ENCODE measurements at places on chromosomes 5 and 9.
A peak's percentile ranks its signal among the peaks of the same experiment; 100 is the strongest.

DNA sequence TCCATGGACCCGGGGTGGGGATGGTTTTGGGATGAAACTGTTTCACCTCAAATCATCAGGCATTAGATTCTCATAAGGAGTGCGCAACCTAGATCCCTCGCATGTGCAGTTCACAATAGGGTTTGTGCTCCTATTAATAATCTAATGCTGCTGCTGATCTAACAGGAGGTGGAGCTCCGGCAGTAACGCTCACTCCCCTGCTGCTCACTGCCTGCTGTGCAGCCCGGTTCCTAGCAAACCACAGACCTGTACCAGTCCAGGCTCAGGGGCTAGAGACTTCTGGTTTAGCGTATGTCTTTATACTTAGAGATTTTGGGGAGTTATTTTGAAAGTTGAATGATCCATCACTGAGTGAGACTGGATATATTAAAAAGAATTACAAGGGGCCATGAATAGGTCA is 50.2 kb downstream of the RICTOR start:
- no peak for DNase-seq

DNA sequence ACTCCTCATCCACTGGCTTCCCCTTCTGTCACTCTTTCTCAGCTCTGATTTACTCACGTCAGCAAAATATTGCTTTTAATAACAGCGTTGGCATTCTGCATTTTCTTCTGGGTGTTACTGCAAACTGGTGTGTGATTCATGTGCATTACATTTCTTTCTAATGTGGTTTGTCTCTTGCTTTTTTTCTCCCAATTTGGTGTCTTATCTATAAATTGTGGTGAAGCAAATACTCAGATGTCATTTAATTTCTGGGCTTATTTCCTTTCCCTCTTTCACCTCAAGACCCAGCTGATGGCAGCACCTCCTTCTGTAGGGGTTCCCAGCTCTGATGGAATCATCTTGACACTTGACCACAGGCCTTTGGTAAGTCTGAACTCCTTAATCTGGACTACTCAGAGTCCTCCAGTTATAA is 180.7 kb upstream of the ZNF618 start:
- DNase-seq = no peak

DNA sequence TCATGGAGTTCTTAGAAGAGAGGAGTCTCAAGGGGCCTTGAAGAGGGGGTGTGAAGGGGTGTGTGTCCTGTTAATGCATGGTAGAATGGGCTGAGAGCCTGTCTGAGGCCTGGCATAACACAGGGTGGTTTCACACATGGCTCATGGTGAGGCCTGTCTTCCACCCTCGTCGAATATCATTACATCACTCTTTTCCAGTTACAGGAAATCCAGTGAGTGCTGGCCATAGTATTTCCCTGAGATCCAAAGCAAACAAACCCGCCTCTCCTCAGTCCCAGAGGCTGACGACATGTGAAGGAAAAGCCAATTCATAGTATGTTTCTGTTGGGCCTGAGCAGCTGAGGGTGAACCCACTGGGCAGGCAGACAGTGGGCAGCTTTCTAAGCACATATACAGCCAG is 159.4 kb upstream of the NR3C1 start:
- no peak for DNase-seq

DNA sequence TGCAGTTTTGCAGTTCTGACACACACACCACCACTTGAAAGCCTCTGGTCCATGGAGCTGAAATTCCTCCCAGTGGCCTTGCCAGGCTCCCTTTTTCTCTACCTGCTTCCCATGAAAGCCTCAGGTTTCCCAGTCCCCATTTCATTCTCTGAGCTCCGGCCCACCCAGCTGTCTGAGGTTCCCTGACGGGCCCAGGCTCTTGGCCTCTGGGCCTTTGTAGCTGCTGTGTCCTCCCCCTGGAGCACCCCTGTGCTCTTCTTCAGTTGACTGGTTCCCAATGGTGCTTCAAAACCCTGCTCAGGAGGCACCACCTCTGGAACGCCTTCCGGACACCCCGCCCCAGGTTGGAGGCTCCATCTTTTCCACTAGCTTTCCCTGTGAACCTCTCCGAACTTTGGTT is 155.9 kb upstream of the SHB start:
- DNase-seq = no peak

DNA sequence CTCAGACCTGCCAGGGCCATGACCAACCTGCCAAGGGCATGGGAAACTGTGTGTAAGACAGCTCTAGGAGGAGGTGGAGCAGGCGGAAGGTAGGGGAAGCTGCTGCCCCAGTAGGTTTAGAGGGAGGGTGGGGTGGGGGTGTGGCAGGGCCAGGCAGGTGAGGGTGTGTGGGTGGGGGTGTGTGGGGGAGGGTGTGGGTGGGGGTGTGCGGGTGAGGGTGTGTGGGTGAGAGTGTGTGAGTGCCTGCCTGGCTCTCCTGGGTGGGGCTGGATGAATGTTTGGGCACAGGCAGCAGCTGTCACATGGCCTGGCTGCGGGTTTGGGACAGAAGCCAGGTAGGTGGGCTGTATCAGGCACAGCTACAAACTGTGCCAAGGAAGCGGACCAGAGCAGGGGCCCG is 8.8 kb upstream of the N4BP3 start:
- no peak for DNase-seq

DNA sequence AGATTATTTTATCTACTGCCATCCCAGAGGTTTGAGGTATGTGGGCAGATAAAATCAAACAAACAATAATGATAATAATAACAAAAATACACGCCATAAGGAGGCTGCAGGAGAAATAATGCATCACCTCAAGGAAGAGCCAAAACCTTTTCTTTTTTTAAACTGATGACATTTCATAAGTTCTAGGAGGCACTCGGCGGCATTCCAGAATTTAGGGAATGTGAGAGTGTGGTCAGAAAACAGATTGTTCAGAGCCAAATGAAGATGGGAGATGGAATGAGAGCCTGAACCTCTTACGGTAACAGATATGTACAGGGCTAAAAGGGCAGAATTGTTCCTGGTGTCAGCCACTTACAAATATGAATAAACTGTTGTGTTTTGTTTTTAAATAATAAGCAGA is 615.0 kb upstream of the CHD1 start:
- no peak for DNase-seq

- no peak for DNase-seq
These were observed 6.5 kb upstream of the HMCN2 start for GRCh38 chr9:130259044-130259443.

DNA sequence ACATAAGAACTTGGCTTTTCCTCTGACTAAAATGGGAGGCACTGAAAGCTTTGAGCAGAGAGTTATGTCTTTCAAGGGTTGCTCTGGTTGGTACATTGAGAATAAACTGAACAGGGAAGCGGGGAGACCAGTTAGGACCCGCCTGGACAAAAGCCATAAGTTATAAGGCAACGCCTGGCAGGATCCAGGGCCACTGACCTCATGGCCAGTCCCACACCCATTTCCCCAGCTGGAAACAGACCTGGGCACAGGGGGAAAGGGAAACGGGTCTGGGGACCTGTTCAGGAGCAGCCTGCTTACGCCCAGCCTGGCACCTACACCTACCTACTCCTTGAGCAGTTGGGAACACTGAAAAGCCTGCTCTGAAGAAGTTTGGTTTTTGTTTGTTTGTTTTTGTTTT is 1.3 kb downstream of the SPINK4 start:
- no peak for DNase-seq

GRCh38 chr5:111076091-111076490 is 4.6 kb downstream of the TSLP start:
- DNase-seq = no peak

GRCh38 chr5:127746756-127747155 is 43.6 kb downstream of the CCDC192 start:
- DNase-seq = no peak

DNA sequence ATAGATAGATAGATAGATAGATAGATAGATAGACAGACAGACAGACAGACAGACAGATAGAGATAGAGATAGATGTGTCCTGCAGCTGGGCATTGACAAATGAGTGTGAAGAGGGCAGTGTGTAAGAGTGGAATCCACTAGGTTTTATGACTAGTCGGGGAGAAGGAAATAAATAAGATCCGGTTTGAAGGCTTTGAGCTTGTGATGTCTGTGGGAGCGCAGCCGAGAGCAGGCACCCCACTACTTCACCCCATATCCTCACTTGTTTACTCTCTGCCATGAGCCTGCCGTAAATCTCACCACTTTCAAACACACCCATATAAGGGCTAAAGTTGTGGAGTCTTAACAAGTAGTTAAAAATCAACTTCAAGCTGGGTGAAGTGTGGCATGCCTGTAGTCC is 1.4 kb upstream of the SUSD1 start:
- no peak for DNase-seq

DNA sequence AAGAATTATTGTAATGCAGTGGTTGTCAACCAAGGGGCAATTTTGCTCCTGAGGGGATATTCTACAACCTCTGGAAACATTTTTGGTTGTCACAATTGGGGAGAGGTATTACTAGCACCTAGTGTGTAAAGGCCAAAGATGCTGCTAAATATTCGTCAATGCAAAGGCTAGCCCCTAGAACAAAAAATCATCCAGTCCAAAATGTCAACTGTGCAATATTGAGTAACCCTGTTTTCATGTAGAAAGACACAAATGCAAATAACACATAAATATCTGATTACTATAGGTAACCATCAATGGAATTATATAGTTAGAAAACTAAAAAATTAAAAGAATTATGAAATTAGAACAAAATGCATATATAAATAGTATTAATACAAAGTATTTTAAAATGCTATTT is 26.1 kb downstream of the RNF145 start:
- DNase-seq = no peak

DNA sequence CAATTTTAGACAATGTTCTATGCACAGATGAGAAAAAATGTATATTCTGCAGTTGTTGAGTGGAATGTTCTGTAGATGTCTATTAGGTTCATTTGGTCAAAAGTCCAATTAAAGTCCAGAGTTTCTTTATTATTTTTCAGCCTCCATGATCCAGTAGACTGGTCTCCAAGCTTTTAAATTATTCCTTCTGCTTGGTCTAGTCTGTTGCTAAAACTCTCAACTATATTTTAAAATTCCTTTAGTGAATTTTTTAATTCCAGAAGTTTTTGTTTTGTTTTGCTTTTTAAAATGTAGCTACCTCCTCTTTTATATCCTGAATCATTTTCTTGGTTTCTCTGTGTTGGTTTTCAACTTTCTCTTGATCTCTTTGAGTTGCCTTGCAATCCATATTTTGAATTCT is 24.6 kb downstream of the SELENOP start:
- no peak for DNase-seq

DNA sequence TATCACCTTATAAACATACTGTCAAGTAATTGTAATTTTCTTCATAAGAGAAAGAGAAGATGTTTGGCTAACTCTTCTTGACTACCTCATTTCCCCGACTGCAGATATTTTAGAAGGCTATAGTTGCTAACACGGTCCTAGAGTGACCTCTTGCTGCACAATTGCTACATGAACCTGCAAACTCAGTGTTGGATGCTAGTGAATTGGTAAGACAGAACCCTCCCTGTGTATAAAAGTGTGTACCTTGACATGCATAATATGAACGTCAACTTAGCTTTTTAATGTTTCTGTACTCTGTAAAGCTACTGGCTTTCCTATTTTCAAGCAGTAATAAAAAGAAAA is 46.7 kb upstream of the CER1 start:
- DNase-seq = no peak

- DNase-seq = no peak
These were observed 56.8 kb downstream of the FGF10 start for GRCh38 chr5:44332285-44332971.

GRCh38 chr9:107874137-107874536 is 384.6 kb upstream of the KLF4 start:
- no peak for DNase-seq

GRCh38 chr5:65858316-65858715 is 68.1 kb upstream of the ERBIN start:
- DNase-seq = no peak

GRCh38 chr5:101424530-101425175 is 521.6 kb upstream of the ST8SIA4 start:
- DNase-seq = no peak

GRCh38 chr5:73032635-73033034 is 76.8 kb downstream of the FCHO2 start:
- no peak for DNase-seq

- DNase-seq = no peak
These were observed 36.5 kb upstream of the ANKRD33B start for GRCh38 chr5:10527281-10527950.

- peak; percentile 48 for DNase-seq
These were observed 47.1 kb upstream of the MATR3 start for GRCh38 chr5:139246394-139246793.

DNA sequence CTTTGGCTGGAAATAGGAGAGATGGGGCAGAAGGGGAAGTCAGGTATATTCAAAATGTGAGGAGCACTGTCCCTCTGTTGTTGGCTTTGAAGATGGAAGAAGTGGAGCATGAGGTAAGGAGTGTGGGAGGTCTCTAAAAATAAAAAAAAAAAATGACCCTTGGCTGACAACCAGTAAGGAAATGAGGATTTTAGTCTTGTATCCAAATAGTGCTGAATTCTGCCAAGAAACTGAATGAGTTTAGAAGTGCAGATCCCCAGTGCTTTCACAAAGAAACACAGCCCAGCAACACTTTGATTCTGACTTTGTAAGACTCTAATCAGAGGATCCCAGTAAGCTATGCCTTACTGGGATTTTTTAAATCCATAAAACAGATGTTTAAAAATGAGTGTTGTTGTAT is 367.9 kb downstream of the CYLC2 start:
- no peak for DNase-seq

DNA sequence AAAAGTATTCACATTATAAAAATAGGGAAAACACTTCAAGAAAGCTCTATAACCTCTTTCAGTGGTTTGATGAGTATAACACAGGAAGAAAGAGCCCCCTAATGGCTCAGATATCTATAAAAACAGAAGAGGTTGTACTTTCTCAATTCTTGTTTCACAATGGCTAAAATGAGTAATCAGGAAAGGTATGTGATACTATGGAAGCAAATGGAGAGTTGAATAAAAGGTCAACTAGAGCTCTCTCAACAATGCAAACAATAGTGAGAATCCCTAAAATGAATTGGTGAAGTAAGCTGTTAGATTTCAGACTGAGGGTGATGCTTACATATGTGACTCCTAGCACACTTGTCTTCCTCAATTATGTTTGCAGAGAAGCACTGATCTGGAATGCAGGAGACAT is 584.6 kb upstream of the CDH18 start:
- no peak for DNase-seq

DNA sequence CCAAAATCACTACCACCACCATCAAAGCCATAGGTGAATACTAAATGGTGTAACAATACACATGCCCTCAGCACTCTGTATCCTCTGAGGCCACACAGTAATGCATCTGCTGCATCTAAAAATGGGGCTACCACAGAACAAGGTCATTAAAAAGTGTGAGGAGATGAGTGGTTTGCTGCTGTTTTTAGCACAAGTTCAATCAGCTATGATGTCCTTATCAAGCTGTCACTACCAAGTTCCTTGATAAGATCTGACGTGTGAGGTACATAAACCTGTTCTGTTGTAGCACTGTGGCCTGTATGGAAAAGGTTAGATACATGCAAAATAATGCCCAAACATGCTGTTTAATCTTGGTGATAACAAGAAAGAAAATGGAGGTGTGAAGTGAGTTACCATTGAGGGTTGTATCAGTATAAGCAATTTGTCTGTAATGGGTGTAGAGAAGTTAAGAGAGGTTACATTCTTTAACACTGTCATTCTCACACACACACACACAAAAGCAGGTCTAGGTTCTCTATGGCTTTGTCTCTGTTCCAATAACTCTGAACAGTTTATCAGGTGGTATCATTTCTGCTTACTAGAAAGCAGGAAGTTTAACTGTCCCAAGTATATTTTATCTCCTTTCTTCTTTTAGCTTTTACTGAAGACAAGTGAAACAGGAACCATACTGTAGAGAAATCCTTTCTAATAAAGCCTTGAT is 252.9 kb downstream of the CWC27 start:
- no peak for DNase-seq

- DNase-seq = no peak
These were observed 653.6 kb downstream of the RAB3C start for GRCh38 chr5:59236448-59236847.

Measured in stimulated activated CD4-positive, alpha-beta T cell treated with anti-CD3 and anti-CD28 coated beads, Interleukin-2, amount 100 ng/mL, for 4 hours (primary cell).